ENCODE measurements at places on chromosomes 3 and 15.

GRCh38 chr3:47057212-47057671, 77.8 kb downstream of the NBEAL2 start:
- DNase-seq = peak; percentile 58

DNA sequence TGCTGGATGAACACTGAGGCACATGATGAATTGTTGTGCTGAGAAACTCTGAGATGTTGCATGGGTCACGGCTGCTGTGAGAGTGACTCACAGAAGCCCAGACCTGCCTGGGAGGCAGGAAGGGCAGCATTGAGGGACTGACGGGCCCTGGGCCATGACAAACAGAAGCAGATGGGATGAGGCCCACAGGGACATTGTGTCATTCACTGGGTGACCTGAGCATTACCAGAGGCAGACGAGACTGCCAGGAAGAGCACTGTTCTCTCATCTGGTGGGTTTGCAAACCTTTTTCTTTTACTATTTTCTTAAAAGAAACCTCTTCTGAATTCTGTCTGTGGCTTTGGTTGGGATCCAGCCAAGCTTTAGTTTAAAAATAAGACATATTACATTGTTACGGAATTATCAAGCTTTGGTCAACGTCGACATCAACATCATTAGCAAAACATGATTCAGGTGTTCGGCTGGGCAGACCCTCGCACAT, 67.8 kb downstream of the BDH1 start:
- no peak for DNase-seq

DNA sequence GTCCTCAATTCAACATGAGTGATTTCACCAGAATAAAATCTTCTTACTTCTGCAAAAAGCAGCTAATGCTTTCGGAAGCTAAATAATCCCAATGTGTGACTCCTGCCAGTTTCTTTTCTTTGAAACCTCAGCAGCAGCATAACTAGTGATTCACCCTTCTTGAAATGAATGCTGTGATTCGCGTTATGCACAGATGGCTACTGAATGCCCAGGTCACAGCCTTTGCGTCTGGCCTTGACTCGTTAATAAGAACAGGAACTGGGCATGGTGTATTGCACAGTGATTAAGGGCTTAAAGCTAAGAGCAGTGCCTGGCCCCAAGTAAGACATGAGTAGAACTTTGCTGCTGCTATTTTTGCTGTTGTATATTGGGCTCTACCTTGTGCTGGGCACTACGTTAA, 19.0 kb downstream of the CGNL1 start:
- no peak for DNase-seq

GRCh38 chr15:68187559-68187958, 17.6 kb downstream of the CALML4 start:
- DNase-seq = no peak

DNA sequence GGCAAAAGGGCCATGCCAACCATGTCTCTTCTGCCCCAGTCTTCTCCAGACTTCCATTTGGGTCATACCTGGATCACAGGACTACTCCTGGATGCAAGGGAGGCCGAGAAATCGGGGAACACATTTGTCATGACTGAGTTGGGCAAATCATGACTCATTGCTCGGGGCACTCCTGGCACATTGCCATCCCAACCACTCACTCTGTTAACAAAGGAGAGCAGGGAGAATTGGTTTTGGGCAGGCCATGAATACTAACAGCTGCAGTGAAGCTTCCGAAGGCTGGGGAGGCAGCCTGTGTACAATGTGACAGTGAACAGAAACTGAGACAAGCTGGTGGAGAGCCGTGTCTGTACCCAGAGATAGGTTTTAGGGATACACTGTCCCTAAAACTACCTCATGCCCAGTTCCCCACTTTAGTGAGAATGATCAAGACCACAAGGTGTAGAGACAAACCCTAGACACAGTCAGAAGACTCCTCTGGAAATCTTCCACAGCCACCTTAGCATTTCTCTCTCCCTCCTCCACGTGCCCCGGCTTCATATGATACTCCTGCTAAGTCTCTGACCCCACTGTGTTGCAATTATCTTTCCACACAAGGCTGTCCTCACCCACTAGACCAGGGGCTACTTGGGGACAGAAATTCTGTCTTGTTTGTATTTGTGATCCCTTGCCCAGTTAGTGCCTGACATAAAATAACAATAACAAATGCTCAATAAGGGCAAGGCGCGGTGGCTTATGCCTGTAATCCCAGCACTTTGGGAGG, 10.5 kb upstream of the BUB1B start:
- DNase-seq = no peak

DNA sequence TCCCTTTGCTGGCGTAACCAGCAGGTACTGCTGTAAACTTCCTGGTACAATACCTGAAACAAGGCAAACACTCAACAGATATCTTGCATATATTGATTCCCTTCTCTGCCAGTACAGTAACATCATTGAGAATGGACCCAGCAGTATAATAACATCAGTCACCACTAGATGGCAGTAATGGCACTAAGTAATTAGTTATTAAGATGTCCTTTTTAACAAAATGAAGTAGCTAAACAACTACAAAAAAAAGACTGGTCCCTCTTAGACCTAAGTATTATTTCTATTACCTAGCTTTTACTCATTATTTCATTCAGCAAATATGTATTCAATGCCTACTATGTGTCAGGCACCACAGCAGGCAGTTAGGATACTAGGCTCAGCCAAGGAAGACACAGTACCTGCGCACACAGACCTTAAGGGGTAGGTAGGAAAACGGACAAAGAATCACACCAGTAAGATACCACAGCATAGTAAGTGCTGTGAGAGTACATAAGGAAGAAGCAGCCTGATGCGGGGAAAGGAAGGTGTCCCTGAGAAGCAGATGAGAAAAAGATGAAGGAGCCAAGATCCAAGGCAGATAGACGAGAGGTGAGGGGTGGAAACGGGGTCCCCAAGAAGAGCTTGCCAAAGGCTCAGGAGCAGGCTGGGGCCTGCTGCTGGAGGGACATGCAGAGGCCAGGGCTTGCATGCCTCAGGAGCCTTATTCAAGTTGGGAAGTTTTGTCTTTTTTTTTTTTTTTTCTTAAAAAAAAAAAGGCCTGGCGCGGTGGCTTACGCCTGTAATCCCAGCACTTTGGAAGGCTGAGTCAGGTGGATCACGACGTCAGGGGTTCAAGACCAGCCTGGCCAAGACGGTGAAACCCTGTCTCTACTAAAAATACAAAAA, 102.7 kb upstream of the CHD2 start:
- no peak for DNase-seq

- no peak for DNase-seq
These were observed 156.8 kb downstream of the LRTM1 start for GRCh38 chr3:54771050-54771449.

GRCh38 chr3:55923626-55924025, 436.5 kb upstream of the WNT5A start:
- DNase-seq = no peak

- DNase-seq = no peak
These were observed 1.9 kb downstream of the IVD start for GRCh38 chr15:40407330-40407990.

GRCh38 chr3:25957026-25957425, 167.1 kb downstream of the OXSM start:
- DNase-seq = no peak

DNA sequence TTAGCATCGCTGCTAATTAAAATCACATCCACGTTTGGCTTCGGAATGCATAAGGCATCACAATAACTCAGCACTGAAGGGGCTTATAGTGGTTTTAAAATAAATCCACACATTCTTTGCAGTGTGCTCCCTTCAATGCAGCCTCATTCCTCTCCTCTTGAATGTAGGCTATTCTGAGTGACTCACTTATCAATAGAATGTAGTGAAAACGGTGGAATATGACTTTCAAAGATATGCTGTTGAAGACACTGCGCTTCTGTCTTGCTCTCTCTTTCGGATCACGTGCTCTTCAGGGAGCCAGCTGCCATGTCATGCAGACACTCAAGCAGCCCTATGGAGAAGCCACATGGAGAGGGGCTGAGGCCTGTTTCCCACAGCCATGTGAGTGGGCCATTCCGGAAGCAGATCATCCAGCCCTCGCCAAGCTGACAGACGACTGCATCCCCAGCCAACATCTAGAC, 87.4 kb downstream of the CRYGS start:
- DNase-seq = no peak

- no peak for DNase-seq
These were observed 267.7 kb upstream of the LMCD1 start for GRCh38 chr3:8233938-8234337.

DNA sequence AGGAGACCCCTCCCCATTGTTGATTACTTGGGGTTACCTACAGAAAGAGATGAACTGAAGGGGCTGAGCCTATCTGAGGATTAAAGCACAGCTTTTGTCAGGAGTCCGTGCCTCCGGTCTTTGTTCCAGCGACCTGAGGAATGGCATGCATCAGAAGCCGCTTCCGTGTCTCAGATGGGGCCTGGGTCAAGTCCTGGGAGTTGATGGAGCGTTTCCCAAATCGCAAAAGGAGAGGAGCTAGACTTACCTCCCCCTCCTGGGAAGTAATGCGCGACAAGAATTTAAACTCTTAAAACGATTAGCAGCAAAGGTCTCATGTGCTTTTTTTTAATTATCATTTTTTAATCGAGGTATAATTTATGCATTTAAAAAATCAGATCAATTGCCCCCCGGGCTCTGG, 983 bp upstream of the ALDH1A3 start:
- DNase-seq = no peak

Measured in T-helper 2 cell treated with Interferon-gamma antibody and Interleukin-4, amounts not matched to agents 5 μg/mL and 100 μg/mL, for 36 hours (primary cell).